ENCODE measurements at places on chromosomes 5 and 9. TPM values are rescaled to one million over a fixed set of nuclear protein-coding genes. Genes with fewer than 3 reads are reported as not detected.

The REEP2 gene
- 1.5 TPM for total RNA-seq

The LCN6 gene
- total RNA-seq = not detected

The PCDHGC4 gene
- not detected for total RNA-seq

The ARHGEF28 gene
- total RNA-seq = not detected

The LCN1 gene
- not detected for total RNA-seq

The TERT gene
- total RNA-seq = not detected

The SLC45A2 gene
- total RNA-seq = not detected

The ARID3C gene
- not detected for total RNA-seq

The PCDHGA8 gene
- 0.11 TPM for total RNA-seq

The SUSD1 gene
- 8.7 TPM for total RNA-seq

The CPEB4 gene
- total RNA-seq = 11.8 TPM

The IFNA6 gene
- total RNA-seq = not detected

The BAAT gene
- not detected for total RNA-seq

The C5orf15 gene
- 19.1 TPM for total RNA-seq

The ASPN gene
- not detected for total RNA-seq

Data from activated naive CD8-positive, alpha-beta T cell treated with anti-CD3 and anti-CD28 coated beads, Interleukin-2, amount 10 ng/mL, durations not matched to agents 7 days and 5 days (primary cell).